ENCODE measurements at places on chromosomes 12 and 14.

DNA sequence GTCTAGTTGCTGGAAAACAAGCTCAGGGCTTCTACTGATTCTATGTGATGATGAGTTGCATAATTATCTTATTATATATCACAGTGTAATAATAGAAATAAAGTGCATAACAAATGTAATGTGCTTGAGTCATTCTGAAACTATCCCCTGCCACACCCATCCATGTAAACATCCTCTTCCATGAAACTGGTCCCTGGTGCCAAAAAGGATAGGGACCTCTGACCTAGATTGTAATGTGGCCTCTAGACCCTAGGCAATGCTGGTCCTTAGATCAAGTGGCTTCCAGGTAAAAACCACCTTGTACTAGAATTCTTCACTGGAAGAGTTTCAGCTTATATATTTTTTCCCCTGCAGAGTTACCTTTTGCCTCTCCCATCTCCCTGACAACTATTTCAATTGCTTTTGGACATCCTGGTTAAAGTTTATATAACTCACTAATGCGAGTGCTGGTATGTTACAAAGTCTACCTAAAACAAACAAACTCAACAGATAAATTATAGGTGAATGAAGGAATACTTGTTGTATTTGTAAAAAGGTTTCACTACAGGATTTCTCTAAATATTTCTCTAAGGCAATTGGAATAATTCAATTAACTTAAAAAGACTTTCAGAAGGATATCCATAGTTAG is 462.5 kb downstream of the NAV3 start:
- DNase-seq = no peak

DNA sequence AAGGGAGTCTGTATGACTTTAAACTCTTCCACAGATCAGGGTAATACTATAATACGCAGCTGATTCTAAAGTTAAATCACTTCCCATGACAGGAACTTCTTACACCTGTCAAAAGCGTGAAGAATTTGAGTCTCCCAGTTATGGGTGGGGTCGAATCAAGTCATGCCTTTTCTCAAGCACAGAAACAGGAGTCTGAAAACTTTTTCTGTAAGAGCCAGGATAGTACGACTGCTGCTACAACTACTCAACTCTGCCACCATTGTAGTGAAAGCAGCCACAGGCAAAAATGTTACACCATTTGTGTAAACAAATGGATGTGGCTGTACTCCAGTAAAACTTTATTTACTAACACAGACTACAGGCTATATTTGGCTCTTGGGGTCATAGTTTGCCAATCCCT is 90.3 kb downstream of the DUSP6 start:
- no peak for DNase-seq

DNA sequence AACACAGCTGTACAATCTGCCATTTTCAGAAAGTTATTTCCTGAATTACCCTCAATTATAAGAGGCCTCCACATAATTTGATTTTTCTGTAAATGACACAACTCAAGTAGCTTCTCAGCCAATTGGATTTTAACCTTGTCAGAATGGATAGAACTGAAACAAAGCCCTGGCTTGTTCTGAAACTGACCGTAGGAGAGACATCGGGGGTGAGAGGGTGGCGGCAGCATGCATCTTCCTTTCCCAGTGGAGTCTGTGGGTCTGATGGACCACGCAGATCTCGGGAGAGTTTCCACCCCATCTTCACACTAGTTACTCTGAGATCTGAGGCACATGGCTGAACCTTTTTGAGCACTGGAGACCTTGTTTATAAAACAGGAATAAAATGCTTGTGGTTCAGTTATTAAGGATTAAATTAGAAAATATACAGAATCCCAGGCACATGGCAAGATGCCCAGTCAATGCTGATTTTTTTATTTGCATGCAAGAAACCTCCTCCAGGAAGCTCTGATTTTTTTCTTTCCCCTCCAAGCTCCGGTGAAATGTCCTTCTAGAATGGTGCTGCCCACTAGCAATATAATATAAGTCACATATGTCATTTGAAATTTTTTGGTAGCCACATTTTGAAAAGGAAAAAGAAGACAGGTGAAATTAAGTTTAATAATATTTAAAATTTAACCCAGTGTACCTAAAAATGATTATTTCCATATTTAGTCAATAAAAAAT is 153.9 kb downstream of the CHST11 start:
- no peak for DNase-seq

DNA sequence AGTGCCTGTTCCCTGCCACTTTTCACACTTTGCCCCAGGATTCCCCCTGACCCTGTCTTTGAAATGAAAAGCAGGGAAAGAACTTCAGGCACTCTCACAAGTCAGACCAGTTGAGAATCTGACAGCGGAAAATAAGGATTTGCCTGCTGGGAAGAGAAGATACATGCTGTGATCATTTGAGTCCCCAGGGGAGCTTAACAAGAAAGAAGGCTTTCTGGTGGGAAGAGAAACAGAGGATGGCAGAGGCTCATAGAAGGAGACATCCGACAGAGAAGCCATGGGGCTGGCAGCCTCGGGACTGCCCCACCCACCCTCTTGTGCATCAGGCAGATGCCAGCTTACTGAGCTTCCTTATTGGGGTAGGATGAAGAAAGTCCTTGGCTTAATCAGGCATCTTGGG is 11.9 kb downstream of the TTC9 start:
- DNase-seq = no peak

DNA sequence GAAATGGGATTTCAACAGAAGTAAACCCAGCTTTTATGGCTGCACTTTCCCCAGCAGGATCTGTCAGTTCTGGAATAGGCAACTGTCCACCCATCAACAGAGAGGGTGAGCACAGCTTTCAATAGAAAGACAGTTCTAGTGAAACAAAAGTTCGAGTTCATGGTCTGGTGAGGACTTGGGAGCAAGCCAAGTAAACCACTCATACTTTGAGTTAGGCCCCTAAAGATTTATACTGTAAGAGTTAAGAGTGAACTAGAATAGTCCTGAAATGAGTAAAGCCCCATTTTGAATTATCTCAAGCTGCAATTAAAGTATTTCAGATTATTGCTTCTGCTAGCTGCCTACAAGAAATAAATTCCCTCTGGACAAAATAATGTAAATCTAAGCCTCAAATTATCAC is 82.6 kb downstream of the METTL25 start:
- DNase-seq = no peak

- no peak for DNase-seq
Observed at GRCh38 chr12:96064271-96064670, 28.9 kb upstream of the LTA4H start.

GRCh38 chr12:27462151-27462694 is 15.7 kb downstream of the SMCO2 start:
- DNase-seq = no peak

DNA sequence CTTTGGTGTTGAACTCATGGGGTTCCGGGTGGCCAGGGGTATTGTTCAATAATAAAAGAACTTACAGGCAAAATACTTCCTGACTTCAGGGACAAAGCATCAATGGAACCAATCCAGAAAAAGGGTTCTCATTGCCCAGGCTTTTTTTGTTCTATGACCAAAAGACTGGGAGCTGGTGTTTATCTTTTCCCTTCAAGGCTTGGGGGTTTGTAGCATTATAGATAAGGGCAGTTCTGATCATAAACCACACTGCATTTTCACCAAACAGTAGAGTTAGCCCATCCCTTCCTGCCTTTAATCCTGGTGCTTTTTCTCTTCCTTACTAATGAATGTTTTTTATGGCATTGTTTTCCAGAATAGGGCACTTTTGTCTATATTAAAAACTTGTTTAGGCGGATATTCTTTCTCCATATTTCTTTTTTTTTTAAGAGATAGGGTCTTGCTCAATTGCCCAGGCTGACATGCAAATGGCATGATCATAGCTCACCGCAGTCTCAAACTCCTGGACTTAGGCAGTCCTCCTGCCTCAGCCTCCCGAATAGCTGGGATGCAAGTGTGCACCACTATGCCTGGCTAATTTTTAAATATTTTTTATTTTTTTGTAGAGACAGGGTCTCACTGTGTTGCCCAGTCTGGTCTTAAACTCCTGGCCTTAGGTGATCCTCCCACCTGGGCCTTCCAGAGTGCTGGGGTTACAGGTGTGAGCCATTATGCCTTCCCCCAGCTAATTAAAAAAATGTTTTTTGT is 9.7 kb downstream of the FUT8 start:
- DNase-seq = no peak

GRCh38 chr14:60174352-60175254 is 9.4 kb upstream of the DHRS7 start:
- DNase-seq = no peak

GRCh38 chr12:77402716-77403115 is 337.3 kb upstream of the E2F7 start:
- DNase-seq = no peak

DNA sequence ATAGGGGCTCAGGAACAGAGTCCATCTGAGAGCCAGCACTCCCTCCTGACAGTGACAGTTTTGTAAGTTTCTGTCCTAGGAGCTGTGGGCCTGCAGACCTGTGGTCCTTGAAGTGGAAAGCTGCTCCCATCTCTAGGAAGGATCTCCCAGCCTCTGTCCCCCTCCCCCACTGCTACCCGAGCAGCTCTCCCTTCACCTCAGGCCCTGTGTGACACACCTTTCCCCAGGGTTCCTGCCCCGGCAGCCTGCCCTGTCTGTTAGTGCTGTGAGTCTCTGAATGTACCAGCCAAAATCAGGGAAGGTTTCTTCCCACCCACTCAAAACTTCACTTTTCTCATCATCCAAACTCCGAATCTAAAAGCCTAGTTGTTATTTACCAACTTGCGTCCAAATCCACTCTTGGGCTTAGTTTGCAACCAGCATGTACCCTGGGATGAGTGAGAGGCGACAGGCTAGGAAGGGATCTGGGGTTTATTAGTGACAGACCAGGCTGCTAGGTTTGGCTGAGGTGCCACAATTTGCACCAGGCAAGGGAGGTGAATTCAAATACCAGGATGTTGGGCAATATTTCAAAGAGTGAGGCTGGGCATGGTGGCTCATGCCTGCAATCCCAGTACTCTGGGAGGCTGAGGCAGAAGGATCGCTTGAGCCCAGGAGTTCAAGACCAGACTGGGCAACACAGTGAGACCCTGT is 39.9 kb downstream of the NINJ2 start:
- no peak for DNase-seq

DNA sequence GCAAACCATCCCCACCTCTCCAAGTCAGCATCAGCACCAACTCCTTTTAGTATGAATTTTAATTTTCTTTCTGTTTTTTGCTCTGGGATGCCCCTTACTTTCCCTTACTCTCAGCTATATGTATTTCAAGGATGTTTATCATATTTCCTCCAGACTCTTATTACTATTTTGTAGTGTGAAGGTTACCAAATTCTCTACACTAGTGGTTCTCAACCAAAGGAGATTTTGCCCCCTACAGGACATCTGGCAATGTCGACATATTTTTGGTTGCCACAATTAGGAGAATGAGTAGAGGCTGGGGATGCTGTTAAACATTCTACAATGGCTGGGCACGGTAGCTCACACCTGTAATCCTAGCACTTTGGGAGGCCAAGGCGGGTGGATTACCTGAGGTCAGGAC is 29.1 kb upstream of the SOS2 start:
- no peak for DNase-seq

DNA sequence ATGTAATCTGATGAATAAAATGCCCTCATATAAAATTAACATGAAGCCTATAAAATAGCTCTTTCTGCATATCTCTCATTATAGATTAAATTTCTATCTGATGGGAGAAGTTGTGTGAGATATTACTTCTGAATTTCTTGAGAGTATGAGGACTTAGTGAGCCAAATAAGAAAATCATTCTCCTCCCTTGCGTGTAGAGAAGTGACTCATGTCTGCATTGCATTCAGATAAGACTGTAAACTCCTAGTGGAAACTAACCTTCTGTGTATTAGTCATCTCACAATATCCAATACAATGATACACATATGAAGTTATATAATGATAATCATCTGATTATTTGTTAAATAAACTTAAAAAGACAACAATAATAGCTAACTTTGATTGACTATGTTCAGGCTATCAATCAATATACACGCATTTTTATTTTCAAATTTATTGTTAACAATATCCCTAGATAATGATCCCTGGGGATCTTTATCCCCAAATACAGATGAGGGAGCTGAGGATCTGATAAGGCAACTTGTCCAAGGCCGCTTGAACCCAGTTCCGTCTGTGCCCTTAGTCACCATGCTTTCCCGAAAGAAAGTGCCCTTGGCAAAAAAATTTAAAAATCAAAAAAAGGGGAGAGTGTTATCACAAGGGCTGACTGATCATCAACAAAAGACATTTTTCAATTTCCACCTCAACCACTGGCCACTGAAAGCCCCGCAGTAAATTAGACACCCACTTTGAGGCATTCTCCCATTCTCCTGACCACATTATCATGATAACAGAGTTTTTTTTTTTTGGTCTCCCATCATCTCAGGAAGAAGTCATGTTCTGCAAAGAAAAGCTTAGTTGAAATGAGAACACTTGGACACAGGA is 189.2 kb upstream of the RASSF8 start:
- DNase-seq = no peak

DNA sequence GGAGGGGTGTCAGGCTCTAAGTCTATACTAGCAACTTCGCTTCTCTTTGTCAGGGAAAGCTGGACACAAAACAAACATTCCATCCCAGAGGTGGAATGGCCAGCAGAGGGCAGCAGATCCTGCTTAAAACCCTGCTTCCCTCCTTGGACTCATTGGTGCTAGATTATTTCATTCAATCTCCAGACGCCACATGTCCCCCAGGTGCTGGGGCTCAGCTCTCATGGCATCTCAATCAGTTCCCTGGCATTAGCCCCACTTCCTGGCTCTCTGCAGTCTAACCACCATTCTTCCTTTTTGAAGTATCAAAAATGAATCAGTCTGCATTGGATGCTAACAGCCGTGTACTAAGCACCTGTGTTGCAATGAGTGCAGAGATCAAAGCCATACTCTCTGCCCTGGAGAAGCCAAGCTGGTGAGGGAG is 8.1 kb upstream of the PPP1R1A start:
- peak; percentile 5 for DNase-seq

GRCh38 chr12:29414368-29414767 is 33.4 kb upstream of the ERGIC2 start:
- DNase-seq = no peak

- peak; percentile 41 for DNase-seq
Observed at GRCh38 chr14:61476754-61477410, 155.5 kb downstream of the PRKCH start.

- DNase-seq = no peak
Observed at GRCh38 chr14:36316131-36316530, 4.3 kb downstream of the MBIP start.

GRCh38 chr14:20699931-20700330 is 11.4 kb downstream of the ANG start:
- no peak for DNase-seq

- no peak for DNase-seq
Observed at GRCh38 chr14:100278702-100279101, 27.5 kb downstream of the SLC25A29 start.

- DNase-seq = no peak
Observed at GRCh38 chr12:47800582-47800981, 19.1 kb downstream of the HDAC7 start.

- DNase-seq = no peak
Observed at GRCh38 chr12:57368349-57369095, 62.3 kb downstream of the R3HDM2 start.

Data from SHP77 treated with DMSO at 0.1 percent for 48 hours (cell line).